MG63 (cell line): ENCODE measurements at places on chromosomes 6 and 20. TPM values are rescaled to one million over a fixed set of nuclear protein-coding genes. Genes with fewer than 3 reads are reported as not detected.
A peak's percentile ranks its signal among the peaks of the same experiment; 100 is the strongest.

Gene CABLES2
- 1.3 and 6.0 TPM in 2 replicates for total RNA-seq

GRCh38 chr6:20630136-20630535 lies 95.9 kb downstream of the CDKAL1 start:
- no peak for DNase-seq

GRCh38 chr6:148074738-148075137 lies 267.9 kb upstream of the SASH1 start:
- DNase-seq = no peak

DNA sequence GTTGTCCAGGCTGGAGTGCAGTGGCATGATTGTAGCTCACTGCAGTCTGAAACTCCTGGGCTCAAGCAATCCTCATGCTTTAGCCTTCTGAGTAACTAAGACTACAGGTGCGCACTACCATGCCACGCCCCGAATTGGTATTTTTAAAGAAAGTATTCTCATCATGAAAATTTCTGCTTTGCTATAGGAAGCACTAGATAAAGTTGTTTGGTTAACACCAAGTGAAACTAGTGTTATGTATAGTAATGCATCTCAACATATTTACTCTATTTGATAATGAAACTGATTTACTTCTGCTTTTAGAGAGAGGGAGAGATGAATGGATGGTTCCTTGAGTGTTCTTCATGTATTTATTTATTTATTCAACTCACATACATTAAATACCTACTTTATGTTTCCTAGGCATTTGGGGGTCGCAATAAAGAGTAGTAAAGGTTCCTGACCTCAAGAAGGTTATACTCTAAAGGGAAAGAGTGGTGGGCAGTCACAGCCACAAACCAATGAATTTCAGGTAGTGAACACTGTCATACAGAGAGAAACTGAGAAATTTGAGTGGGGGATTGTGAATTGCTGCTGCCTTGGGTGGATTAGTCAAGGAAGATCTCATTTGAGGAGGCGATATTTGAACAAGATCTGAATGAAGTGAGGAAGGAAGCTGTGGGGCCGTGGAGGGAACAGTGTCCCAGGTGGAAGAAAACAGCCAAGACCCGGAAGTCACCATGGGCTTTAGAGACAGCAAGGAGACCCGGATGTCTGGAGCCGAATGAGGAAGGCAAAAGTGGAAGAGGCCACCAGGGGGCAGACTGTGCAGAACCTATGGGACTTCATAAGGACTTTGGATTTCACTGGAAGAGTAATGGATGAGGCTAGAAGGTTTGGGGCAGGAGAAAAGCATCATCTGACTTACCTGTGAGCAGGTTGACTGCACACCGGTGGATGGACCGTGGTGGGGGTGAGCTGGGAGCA lies 185.6 kb downstream of the TSHZ2 start:
- peak; percentile 48 for DNase-seq

Gene RPL10A
- total RNA-seq = 1,962 and 2,782 TPM in 2 replicates

DNA sequence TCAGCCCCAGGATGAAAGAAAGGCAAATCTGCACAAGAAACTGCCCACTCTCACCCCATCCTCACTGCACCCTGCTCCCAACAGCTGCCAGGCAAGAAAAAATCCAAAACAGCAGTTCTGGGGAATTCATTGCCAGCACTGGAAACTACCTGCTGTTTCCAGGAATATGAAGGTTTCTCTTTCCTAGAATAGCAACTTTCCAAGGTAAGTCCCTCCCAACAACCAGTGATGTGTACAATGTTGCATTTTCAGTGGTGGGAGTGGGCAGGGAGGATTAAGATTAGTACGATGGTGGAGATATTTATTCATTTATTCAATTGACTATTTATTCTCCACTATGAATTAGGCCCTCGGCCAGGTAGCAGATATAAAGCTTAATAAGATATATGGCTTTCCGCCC lies 10.2 kb upstream of the HLA-DOB start:
- DNase-seq = no peak

GRCh38 chr20:17757496-17757895 lies 57.7 kb downstream of the BANF2 start:
- no peak for DNase-seq

Gene GNAS
- total RNA-seq = 494 and 560 TPM in 2 replicates

Gene MED20
- total RNA-seq = 7.7 and 13.7 TPM in 2 replicates

Gene LTB
- not detected in 2 replicates for total RNA-seq

- DNase-seq = no peak
These were observed 93.6 kb upstream of the UST start for GRCh38 chr6:148653138-148653776.

Gene MCUR1
- 32.5 and 51.5 TPM in 2 replicates for total RNA-seq

- no peak for DNase-seq
These were observed 455.3 kb downstream of the EPM2A start for GRCh38 chr6:145279993-145280392.

Gene MPIG6B
- not detected in 2 replicates for total RNA-seq

Gene MMS22L
- total RNA-seq = 8.2 and 12.9 TPM in 2 replicates

Gene EMILIN3
- total RNA-seq = 0.76 TPM in 1 of 2 replicates, not detected in the other

Gene TRAPPC3L
- not detected in 2 replicates for total RNA-seq

Gene GPANK1
- 21.4 and 24.2 TPM in 2 replicates for total RNA-seq

Gene SLC44A4
- not detected in 2 replicates for total RNA-seq

GRCh38 chr6:1610497-1611321 lies 994 bp downstream of the FOXC1 start:
- DNase-seq = peak; percentile 24

Gene SNRPB
- 621 and 775 TPM in 2 replicates for total RNA-seq

DNA sequence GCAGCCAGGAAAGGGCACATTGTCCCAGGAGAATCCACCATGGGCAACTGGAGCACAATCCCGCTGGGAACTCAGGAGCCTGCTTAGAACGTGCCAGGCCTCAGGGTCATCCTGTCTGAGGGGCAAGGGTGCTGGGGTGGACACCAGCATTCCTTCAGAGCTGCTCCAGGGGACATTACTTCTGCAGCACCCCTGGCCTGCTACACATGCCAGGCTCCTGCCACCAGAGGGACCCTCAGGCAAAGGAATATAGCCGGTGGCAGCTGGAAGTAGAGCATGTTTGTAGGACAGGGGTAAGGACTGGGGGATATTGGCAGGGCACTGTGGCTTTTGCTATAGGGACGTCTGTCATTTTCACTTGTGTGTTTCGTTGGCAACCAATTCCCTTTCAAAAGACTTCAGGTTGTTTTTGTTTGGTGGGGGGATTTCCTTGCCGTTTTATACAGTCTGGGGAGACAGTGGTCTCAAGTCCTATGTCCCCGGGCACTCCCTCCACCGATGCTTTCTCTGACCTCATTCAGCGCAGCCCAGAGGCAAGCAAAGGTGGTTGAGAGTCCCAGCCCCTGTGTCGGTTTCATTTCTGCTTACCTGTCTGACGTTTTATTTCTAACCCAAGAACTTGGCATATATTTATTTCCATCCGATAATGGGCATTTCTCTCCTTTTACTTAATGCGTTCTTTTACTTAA lies 130.8 kb downstream of the JPH2 start:
- DNase-seq = no peak
